ENCODE measurements at places on chromosomes 4 and X.

DNA sequence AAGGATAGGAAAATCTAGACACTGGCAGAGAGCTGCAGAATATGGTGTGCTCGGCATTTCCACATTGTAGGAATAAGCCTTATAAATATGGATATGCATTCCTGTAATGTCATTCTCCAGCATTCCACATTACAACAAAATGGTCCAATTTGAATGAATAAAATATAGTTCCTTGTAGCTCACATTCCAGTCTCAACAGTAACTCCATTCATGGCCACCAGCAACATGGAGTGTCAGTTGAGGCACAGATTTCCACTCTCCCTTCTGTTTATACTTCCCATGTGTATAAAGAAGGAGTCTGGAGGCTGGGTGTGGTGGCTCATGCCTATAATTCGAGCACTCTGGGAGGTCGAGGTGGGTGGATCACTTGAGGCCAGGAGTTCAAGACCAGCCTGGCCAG lies 84.5 kb downstream of the AASDH start:
- no peak for DNase-seq

- no peak for DNase-seq
These were observed 21.1 kb downstream of the CORIN start for GRCh38 chr4:47816748-47817147.

DNA sequence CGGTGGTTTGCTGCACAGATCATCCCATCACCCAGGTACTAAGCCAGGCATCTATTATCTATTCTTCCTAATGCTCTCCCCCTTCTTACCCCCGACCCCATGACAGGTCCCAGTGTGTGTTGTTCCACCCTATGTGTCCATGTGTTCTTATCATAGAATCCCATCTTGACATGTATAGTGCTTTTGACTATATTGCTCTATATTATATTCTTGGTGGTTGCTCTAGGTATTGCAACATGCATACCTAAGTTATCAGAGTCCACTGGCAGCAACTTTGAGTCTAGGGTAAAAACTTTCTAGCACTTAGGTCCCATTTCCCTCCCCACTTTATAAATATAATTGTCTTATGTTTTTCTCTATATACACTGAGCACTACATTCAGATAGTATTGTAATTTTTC lies 170.3 kb downstream of the TBX22 start:
- DNase-seq = no peak

DNA sequence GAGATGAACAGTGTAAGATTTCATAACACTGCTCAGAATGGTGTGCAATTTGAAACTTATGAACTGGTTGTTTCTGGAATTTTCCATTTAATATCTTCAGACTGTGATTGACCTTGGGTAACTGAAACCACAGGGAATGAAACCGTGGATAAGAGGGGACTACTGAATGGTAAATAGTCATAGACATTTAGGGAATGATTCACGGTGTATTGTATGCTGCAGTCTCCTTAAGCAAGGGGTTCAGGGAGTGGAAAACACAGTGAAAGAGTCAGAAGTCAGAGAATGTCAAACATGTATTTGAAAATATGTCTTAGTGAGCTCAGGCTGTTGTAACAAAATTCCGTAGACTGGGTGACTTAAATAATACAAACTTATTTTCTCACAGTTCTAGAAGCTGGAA lies 398.2 kb upstream of the DIPK2B start:
- no peak for DNase-seq

DNA sequence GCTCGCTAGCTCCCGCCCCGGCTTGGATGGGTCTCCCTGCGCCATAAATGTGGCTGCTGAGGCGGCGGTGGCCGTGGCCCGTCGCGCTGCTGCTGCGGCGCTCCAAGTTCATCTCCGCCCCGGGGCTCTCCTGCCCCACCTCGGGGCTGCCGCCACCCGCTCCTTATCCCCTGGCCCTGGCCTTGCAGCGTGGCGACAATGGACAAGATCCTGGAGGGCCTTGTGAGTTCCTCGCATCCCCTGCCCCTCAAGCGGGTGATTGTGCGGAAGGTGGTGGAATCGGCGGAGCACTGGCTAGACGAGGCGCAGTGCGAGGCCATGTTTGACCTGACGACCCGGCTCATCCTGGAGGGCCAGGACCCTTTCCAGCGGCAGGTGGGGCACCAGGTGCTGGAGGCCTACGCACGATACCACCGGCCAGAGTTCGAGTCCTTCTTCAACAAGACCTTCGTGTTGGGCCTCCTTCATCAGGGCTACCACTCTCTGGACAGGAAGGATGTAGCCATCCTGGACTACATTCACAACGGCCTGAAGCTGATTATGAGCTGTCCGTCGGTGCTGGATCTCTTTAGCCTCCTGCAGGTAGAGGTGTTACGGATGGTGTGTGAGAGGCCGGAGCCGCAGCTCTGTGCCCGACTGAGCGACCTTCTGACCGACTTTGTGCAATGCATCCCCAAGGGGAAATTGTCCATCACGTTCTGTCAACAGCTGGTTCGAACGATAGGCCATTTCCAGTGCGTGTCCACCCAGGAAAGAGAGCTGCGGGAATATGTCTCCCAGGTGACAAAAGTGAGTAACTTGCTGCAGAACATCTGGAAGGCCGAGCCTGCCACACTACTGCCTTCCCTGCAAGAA lies 763 bp downstream of the USP38 start:
- peak; percentile 75 for DNase-seq
